ENCODE measurements at places on chromosomes 11 and 22.

DNA sequence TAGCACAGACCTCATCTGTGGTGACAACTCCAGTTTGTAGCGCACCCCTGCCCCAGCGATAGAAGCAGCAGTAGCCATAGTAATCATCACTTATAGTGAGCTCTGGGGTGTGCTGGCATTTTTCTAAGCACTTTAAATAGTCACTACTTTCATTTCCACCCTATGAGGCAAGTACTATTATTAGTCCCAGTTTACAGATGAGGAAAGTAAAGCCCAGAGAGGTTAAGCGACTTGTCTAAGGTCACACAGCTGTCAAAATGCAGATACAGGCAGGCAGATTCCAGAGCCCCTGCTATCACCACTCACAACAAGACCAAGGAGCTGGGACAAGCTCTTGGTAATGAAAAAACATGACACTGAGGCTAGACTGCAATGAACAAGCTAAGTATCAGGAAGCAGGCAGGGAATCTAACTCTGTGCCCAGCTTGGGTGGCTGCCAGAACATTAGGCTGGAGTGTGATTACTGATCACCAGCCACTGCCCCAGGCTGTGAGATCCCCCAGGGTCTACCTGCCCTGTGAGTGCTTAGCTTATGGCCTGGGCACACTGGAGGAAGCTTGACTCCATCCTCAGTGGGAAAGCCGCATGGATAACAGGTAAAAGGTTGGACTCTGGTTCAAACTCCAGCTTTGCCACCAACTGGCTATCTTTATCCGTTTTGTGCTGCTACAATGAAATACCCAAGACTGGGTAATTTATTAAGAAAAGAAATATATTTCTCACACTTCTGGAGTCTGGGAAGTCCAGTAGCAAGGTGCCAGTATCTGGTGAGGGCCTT, 561.1 kb downstream of the MN1 start:
- no peak for DNase-seq

DNA sequence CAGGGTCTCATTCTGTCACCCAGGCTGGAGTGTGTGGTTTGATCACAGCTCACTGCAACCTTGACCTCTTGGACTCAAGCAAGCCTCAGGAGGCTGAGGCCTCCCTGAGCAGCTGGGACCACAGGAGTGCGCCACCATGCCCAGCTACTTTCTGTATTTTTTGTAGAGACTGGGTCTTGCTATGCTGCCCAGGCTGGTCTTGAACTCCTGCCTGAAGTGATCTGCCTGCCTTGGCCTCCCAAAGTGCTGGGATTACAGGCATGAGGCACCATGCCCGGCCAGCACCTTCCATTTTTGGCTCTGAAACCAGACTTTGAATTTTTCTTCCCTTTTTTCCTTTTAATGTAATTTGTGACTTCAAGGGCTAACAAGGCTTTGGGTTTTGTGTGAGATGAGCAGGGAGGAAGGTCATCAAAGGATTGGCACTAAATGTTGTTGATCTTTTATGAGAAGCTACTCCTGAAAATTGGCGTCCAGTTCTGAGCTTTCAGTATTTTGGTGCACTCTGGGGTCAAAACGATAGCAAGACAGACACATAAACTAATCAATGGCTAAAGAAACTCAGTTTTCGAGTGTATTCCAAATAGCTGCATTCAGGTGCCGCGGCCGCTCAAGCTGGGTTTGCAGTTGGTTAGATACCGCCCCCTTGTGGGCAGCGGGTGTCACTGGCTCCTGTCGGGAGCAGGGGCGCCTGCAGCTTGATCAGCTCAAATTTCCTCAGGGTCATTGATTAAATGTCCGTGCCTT, 51.9 kb upstream of the CLMP start:
- peak; percentile 66 for DNase-seq

DNA sequence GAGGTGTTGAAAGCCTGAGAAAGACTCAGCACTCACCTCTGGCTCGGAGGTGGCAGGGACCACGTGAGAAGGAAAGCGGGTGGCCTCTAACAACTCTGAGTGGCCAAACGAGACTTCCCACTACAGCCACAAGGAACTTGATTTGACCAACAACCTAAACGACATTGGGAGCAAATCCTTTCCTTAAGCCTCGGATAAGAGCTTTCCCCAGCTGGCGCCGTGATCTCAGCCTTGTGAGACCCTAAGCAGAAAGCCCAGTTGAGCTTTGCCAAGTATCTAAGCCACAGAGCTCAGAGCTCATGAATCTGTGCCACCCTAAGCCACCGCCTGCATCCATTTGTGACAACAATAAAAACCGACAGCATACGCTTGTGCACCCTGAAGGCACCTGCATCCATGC, 636.0 kb downstream of the TBC1D22A start:
- DNase-seq = no peak

DNA sequence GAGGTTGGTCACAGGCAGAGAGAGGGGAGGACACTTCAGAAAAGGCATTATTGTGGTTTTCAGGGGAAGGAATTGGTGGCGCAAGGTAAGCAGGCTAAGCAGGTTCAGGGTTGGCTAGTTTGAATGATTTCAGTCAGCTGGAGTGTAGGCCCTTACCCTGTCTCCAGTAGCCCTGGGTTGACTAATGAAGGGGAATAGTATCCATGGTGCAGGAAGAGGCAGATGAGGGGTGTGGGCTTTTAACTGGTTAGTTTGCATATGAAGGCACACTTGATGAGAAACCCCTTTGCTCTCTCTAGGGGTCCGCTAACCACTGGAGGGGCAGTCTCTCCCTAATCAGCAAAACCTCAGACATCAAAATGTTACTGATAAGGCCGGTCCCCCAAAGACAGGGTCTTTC, 249.7 kb downstream of the AASDHPPT start:
- DNase-seq = no peak

DNA sequence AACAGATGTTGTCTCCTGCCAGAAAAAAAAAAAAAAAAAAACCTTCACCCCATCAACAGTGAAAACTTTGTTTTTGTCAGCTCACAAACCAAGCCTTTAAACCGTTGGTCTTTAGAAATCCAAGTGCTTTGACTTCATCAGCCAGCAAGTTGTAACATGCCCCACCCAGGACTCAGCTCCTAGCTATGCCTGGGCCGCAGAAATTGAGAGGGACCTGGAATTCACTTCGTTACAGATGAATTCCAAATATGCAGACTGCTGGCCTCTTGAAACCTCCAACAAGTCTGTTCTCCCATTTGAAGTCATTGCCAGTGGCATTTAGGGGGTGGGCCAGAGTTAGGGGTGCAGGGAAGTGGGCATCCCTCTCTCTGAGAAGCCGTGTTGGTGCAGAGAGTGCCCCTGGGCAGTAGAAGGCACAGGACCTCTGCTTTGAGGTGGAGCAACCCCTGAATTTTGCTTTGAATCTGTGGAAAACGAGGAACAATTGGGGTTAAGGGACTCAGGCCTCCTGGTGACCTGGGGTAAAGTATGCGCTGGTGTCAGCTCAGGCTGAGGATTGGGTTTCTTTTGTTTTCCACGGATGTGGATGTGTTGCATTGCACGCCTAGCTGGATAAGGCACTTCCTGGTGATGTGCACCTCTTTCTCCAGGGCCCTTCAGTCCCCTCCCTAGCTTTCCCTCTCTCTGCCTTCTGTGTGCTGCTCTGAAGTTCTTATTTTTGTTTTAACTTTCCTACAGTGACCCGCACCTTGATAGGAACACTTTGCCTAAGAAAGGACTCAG, 109.5 kb downstream of the DBX1 start:
- DNase-seq = no peak

DNA sequence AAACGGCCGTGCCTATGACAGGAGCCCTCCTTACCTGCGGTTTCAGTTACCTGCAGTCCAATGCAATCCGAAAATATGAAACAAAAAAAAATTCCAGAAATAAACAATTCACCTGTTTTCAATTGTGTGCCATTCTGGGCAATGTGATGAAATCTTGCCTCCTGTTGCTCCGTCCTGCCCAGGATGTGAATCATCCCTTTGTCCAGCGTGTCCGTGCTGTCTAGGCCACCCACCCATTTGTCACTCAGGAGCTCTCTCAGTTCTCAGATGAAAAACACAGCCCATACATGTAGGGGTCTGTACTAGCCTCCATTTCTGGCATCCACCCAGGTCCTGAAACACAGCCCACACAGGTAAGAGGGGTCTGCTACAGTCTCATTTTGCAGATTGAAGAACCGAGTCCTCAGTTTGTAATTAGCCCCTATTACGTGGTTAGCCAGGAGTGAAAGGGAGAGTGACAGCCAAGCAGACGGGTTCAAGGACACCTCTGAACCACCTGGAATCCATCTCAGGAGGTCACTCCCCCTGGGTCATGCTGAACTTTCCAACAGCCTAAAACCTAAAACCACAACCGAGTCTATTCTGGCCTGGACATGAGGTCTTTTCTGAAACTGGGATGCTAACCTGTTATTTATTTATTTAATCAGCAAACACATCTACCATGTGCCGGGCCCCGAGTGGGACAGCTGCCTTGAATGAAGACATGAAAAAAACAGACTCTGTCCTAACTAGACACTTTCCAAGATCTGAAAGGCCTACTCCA, 317.2 kb downstream of the SHANK2 start:
- peak; percentile 21 for DNase-seq

DNA sequence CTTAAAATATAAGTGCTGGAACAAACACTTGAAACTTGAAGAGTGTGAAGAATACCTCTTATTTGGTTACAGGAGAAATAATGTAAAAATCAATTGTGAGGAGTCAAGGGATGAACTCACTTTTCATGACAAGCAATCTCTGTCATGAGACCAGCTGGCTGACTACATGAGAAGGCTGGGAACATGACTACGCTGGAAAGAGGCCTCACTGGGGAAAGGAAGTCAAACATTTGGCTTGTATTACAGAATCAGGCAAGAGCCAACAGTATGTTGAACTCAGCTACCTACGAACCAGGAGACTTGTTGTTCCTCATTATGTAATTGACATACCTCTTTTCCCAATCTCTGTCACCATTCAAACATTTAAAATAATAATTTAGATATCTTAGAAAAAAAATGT, 14.4 kb downstream of the DCDC1 start:
- peak; percentile 20 for DNase-seq

DNA sequence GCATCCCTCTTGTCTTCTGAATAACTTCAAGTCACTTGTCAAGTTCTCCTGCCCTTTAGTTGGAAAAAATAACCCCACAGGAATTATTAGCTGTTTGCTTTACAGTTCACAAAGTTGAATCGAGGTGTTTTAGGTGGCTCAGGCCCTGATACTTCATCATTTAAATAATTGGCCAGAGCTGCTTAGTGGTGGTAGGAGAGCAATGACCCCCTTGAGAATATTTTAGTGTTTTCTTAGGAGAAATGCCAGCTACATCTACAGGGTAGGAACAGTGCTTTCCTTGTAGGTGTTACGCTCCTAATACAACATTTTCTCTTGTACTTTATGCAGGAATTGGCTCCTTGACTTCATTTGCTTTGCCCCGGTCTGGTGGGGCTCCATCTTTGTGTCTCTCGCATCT, 73.2 kb downstream of the C22orf31 start:
- DNase-seq = no peak

DNA sequence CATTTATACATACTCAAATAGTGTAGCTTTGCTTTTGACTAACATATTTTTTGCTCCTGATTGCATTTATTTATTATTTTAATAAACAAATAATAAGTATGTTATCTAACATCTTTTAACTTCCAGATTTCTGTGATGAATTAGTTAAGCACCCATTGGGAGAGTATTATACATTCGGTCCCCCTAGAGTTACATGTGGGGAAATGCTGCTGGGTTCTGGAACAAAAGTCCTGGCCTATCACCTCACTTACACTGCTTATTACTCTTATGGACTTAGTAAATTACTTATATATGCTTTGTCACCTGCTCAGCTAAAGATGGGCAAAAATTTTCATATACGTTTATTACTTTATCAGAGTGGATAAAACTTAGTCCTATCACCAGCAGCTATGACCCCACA, 1163.0 kb downstream of the FAM181B start:
- DNase-seq = no peak

DNA sequence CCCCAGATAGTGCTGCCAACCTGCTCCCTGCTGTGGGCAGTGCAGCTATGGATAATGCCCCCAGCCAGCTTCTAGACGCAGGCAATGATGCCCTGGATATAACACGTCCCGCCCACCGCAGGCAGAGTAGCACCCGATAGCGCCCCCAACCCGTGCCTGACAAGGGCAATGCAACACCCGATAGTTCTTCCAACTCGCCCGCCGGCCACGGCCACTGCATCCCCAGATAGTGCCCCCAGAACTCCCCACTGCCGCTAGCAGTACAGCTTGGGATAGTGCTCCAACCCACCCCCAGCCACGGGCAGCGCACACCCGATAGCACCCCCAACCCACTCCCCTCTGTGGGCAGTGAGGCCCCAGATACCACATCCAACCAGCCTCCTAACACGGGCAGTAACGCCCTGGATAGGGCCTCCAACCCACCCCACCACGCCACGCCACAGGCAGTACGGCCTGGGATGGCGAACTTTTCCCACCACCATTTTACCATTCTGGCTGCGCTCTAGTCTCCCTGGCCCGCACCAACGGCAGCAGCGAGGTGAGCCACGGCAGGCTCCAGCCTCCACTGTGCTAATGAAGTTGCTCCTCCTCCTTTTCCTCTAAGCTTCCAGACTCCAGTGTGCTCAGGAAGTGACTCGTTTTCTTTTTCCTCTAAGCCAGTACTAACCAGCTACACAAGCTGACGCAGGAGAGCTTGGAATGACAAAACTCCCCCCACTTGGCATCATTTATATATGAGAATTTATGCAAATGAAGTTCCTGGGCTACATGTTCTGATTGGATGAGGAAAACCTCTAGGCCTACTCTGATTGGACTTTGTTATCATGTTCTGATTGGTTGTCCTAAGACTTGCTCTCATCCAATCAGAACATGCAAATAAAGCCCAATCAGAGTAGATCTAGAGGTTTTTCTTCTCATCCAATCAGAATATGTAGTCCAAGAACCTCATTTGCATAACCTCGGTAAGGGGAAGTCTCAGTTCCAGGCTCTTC, 3.0 kb upstream of the RFPL3 start:
- no peak for DNase-seq

- DNase-seq = no peak
Observed at GRCh38 chr11:12118949-12119348, 8.6 kb downstream of the MICAL2 start.

DNA sequence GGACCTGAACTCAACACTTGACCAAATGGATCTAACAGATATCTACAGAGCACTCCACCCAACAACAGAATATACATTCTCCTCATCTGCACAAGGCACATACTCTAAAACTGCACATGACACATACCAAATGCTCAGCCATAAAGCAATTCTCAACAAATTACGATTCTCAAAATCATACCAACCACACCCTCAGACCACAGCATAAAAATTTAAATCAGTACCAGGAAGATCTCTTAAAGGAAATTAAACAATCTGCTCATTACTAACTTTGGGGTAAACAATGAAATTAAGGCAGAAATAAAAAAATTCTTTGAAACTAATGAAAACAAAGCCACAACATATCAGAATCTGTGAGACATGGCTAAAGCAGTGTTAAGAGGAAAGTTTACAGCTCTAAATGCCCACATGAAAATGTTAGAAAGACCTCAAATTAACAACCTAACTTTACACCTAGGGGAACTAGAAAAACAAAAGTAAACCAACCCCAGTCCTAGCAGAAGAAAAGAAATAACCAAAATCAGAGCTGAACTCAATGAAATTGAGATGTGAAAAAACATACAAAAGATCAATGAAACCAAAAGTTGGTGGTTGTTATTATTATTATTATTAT, 37.2 kb downstream of the TMEM123 start:
- DNase-seq = no peak
